ENCODE measurements at places on chromosomes 11 and 22.

DNA sequence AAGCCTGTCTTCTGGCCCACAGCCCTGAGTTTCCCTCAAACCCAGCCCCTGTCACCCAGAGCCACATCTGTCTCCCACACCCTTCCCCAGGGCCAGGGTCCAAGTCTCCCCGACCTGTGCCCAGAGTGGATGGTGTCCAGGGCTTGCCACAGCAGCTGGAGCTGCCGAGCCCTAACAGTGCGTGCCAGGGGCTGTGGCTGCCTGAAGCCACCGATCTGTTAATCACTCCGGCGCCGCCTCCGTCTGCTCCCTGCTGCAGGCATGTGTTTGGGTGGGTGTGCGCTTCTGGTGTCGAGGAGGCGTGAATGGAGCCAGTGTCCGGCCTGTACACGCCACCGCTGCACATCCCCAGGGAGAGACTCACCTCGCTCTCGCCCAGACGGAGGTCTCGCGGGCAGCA lies 26.1 kb downstream of the SHISAL1 start:
- no peak for DNase-seq

- no peak for DNase-seq
Observed at GRCh38 chr11:25943777-25944661, 387.9 kb upstream of the ANO3 start.

DNA sequence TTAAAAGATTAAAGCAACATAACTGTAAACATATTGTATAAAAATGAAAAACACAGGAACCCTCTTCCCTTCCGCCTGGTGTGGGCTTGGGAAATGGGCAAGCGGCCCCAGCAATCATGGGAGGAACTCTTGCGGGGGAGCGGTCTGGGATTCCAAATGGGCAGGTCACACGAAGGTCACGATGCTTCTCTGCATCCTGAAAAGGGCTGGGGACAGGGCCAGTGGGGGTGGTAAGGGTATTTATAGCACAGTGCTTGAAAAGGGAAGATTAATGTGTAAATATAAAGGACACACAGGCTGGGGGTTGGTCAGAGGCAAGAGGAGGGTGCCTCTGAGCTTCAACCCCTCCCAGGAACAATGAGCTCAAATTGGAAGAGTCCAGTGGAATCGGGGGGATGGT lies 46.9 kb upstream of the OR4B1 start:
- DNase-seq, result no peak

GRCh38 chr11:111707039-111707690 lies 59.0 kb downstream of the PPP2R1B start:
- DNase-seq, result peak; percentile 54

GRCh38 chr11:11533751-11534150 lies 88.1 kb downstream of the GALNT18 start:
- no peak for DNase-seq

GRCh38 chr11:111387363-111387762 lies 8.3 kb upstream of the POU2AF1 start:
- DNase-seq, result no peak

- no peak for DNase-seq
Observed at GRCh38 chr22:22498267-22498666, 10.3 kb downstream of the ZNF280B start.
